ENCODE measurements at places on chromosomes 5 and 9.

- no peak for DNase-seq
These were observed 76.6 kb downstream of the NSUN2 start for GRCh38 chr5:6556089-6556801.

DNA sequence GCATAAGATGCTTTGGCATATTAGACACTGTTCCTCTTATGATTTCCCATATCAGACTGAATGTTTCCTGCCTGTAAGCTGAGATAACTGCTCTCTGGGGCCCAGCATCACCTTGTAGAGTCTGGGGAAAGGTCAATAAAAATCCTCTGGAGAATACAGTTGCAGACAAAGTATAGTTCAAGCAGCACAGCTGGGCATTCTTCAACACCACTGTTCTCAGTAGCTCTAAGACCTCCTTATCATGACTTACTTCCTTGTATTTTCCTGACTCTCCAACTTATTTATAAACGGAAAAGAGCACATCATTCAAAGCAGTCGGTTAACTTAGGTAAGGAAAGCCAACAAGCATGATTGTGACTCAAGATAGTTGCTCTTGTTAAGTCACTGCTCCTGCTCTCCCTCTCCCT is 208.7 kb upstream of the RASEF start:
- no peak for DNase-seq

DNA sequence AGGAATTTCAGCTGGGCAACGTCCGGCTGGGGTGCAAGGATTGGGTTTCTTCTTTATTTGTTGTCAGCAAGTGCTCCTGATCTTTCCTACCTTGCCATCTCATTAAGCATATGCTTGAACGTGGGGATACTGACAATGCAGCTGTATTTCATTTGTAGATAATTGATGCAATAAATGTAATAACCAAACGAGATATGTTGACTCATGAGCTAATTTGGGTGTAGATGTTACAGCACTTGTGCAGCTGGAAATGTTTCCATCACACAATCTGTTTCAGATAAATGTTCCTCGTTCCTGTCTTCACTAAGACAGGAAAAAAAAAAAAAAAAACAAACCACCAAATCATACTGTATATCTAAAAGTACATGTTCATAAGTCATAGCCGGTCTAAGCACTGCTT is 123.8 kb downstream of the DMRT2 start:
- no peak for DNase-seq

GRCh38 chr9:89428222-89428761 is 69.6 kb downstream of the SEMA4D start:
- no peak for DNase-seq

DNA sequence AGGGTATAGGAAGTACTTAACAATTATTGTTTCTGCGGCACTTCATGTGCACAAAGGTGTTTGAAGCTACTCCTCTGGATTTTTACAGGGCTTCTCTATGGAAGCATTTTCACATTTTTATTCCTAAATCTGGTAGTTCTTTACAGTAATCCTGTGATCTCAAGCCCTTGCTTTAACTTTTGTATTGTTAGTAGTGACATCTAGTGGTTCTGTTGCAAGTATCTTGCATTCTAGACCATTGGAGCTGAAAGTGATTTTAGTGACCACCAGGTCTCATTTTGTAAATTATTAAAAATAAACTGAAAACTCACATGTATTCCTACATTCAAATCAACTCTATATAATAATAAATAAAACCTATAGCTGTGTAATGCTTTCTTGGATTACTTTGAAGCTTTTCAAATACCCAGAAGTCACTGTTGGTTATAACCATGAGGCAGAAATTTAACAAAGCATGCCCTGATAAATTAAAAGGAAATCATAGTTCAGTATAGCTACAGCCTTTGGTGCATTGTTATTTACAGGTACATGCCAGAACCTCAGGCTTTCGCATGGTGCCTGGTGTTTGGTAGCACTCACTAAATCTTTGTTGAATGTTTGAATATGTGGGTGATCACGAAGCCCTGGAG is 18.9 kb downstream of the RPS23 start:
- no peak for DNase-seq

DNA sequence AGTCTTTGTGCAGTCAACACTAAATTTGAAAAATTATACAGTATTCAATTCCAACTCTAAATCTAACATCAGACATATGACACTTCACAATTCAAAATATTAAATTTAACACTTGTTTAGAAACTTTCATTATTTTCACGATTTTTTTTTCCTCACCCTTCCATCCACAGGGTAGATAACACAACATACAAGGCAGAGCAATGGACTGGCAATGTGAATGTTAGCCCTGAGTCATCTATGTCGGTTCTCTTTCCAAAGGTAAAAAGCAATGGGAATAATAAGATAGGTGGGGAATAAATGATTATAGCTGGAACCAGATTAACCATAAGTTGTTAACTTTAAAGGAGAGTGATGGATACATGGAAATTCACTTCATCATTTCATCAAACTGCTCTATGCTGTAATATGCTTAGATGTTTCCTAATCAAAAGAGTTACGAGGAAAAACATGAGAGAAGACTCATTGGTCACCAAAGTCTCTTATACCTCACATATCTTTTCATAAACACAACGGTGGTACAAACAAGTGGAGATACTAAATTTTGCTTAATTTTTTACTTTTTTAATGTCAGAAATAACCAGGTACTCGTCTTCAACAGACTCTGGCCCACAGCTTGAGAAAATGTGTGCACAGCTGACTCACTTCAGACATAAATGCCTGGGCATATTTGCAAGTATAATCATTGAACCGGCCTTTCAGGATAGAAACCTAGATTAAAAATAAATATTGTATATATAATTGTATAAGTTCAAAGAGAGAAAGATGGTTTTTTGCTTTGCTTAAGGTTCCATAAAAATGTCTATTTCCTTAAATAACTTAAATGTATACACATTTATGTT is 23.0 kb downstream of the RFX3 start:
- DNase-seq = no peak

- DNase-seq = no peak
These were observed 108.4 kb upstream of the PRSS3 start for GRCh38 chr9:33686942-33687341.

- no peak for DNase-seq
These were observed 18.8 kb downstream of the UBQLN1 start for GRCh38 chr9:83688921-83689320.

- no peak for DNase-seq
These were observed 417.4 kb upstream of the RIOK2 start for GRCh38 chr5:97600486-97600885.

DNA sequence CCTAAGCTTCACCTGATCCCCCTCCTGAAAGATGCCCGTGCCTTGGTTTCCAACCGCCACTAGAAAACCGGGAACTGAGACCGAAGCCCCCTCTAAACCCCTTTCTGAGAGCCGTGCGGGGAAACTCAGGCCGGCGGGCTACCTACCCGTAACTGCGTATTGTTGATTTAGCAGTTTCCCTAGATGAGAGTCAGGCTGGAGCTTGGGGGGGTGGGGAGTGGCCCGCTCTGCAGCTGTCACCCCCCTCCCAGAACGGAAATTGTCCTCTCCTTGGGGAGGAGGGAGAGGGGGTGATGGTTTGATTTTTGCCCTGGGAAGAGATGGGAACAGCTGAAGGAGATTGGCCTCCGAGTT is 2.5 kb downstream of the CXXC5 start:
- no peak for DNase-seq

DNA sequence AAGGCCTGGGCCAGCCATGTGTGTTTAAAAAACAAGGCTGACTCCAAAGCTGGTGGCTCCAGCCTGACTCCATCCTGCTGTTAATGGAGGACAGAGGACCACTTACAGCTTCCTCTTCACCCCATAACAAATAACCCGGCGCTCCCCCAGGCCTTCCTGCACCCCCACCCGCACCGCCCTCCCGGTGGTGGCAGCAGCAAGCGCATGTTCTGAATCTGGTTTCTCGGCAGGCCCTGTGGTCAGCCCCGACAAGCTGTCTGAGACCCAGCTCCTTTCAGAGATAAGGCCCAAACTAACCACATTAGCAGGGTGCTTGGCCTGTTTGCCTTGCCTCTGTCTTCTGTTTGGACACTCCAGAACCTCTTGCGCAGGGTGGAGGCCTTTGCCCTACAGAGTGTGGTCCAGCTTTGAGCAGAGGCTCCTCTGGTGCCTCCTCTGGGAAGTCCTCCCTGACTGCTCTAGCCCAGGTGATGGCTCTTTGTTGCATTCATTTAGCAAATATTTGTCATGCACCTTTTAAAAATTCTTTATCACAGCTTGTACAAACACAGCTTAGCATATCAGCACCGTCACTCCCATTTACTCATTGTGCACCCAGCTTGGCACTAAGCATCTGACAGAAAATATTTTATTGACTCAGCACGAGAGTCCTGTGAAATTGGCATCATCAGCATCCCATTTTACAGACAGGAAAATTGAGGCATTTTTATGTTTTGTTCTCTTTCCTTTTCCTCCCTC is 78.4 kb downstream of the NDFIP1 start:
- no peak for DNase-seq

DNA sequence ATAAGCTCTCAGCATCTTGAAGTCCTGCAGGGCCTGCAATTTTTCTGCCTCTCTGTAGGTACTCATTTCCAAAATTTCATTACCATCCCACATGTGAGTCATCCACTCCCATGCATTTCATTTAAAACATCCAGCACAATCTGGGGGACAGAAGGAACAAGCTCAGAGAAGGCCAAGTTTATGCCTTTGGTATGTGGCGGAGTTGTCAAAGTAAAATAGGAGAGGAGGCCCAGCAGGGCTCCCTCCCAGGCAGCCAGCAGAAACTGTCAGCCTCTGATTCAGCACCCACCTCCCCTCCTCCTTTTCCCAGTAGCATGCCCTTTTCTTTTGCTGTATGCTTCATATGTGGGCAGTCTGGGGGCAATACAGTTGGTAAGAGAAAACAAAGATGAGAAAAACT is 126.4 kb upstream of the ZNF366 start:
- no peak for DNase-seq

- DNase-seq = no peak
These were observed 235.5 kb downstream of the ARHGEF28 start for GRCh38 chr5:73861313-73861988.

DNA sequence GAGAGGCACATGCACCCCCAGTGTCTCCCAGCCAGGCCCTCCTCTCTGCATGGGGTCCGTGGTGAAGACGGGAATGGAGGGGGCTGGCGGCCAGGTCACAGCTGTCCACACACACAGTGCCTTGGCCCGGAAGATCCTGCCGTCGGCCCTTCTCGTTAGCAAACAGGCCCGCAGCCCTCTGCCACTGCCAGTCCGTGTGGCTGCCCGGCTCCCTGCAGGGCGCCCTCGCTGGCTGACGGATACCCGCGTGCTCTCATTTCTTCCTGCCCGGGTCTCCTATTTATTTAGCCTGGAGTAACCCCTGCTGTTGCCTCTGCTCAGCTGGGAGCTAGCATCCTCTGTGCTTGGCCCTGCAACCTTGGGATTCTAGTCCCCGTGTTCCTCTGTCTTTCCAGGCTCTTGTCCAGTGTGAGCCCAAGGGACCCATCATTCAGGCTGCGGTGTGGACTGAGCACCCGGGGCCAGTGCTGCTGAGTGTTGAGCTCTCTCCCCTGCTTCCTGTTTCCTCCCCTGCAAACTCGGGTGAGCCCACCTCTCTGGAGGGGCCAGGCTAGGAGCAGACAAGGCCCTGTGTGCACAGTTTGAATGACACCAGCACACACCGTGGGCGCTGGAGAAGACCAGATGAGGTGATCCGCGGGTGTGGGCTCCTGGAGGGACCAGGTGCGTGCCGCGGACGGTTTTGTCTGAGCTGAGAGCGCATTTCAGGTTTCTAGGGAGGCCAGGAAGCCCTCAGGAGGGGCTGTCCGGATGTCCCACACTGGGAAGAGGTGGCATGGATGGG is 14.6 kb upstream of the RNU6ATAC start:
- no peak for DNase-seq

GRCh38 chr5:128196791-128197190 is 113.2 kb downstream of the SLC12A2 start:
- DNase-seq = no peak

DNA sequence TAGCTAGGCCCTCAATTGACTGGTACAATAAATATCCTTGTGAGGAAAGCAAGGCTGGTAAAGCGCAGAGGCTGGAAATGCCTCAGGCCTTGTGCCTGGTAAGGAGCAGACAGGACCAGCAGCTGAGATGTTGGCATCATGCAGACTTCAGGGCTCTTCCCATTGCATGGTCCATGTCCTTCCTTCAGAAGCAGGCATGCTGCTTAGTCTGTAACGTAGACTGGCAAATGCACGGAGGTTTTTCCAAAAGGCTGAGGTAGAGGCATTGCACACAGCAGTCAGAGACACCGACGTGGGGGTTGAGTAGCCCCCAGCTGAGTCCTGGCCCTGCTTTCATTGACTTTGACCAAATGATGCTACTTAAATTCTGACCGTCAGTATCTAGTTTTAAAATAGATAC is 87.1 kb downstream of the ADRB2 start:
- no peak for DNase-seq

GRCh38 chr5:93192087-93192486 is 388.9 kb downstream of the NR2F1-AS1 start:
- DNase-seq = no peak

GRCh38 chr5:72537166-72537565 is 30.0 kb upstream of the ZNF366 start:
- DNase-seq = no peak

DNA sequence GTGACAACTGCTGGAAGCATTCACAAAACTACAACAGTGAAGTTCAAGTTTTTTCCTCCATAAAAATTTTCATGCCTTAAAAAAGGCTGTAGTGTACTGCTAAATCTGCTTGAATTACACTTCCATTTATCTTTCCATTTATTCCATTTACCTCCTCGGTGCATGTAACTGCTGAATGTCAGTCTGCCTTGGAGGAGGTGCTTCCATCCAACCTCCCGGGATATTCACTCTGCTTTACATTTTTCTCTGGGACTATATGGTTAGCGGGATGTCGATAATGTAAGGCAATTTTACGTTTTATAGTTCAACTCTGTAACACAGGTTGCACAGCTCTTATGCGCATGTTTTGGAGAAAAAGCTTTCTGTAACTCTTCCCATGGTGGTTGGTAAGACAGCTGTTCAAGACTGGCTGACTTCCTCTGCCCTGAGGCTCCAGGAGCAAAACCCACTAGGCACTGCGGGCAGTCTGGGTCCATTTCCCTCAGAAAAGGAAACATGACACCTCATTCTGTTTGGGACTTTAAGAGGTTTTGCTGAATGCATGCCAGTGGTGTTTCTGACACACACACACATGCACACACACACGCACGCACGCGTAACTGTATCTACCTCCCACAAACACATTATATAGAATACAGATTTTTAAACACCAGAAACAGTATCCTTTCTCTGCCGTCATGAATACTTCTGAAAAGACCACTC is 66.1 kb downstream of the SPTLC1 start:
- no peak for DNase-seq

DNA sequence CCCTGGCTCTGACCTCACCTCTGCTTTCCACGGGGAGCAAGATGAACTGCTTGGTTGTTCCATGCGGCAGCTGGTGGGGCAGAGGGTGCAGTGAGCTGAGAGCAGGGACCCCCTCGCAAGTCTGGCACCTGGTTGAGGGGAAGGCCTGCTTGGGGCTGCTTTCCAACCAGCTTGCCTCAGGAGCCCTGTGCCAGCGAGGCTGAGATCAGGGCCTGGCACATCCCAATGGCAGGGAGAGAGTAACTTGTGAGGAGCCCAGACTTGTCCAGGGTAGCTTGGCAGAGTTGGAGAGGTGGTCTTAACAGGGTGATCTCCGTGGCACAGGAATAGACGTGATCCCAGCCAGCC is 68.9 kb downstream of the IQGAP2 start:
- no peak for DNase-seq

Data from stimulated activated CD8-positive, alpha-beta memory T cell treated with anti-CD3 and anti-CD28 coated beads, Interleukin-4, amount 100 ng/mL, for 1 hour (primary cell).